ENCODE measurements at places on chromosomes 1 and 21.

- no peak for DNase-seq
Measured at GRCh38 chr1:192771341-192771740, 37.5 kb upstream of the RGS2 start.

DNA sequence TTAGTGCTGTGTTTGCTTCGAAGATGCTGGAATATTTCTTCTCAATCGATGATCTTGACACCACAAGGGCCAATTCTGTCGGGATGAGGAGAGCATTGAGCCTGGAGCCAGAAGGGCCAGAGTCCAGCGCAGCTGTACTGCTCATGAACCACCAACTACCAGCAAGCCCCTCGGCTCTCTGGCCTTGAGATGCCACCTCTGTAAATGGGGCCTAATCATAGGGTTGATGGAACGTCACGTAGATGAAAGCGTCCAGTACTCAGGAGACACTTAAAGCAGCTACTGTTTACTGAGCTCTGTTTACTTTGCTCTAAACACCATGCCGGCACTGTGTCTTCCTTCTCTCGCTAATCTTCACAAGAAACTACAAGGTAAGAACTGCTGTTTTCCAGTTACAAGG is 26.3 kb downstream of the CCDC185 start:
- no peak for DNase-seq

DNA sequence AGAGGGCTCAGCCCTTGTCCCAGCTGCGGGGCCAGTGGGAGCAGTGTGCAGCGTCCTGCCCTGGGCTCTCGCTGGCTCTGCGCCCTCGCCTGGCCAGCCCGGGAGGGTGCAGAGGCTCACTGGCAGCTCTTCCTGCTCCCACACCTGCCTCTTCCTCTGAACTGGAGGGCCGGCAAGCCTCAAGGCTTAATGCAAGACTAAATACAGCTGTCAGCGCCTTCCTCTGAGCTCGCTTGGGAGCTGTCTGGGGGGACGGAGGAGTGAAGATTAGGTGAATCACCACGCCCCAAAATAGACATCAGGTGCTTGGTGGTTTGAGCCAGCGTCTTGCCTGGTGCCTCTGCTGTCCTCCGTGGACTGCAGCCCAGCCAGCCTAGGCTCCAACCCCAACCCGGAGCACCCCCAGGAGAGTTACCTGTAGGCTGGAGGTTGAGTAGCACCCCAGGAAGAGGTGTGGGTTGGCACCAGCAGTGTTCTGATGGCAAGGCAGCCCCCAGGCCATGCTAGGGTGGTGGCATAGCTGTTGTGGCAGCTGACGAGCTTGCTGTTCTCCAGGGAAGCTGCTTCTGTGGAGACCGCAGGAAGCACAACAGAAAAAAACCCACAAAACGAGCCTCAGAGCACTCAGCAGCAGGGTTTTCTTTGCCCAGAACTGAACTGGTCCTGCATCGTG is 36.9 kb downstream of the UMODL1 start:
- no peak for DNase-seq

GRCh38 chr1:94056996-94057395 is 64.0 kb downstream of the ABCA4 start:
- no peak for DNase-seq

DNA sequence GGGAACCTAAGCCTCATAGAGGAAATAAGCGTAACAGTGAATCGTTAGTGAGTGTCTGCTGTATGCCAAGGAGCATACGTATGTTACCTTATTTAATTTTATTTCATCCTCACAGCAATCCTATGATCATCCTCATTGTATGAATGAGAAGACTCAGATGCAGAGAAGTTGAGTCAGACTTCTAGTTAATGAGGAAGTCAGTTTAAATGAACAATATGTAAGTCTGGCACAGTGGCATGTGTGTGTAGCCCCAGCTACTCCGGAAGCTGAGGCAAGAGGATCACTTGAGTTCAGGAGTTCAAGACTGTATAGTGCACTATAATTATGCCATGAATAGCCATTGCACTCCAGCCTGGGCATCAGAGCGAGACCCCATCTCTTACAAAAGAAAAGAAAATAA is 148.0 kb downstream of the ZZZ3 start:
- DNase-seq, result no peak

- DNase-seq, result no peak
Measured at GRCh38 chr1:176795929-176796328, 333.0 kb downstream of the PAPPA2 start.

GRCh38 chr1:209454340-209454994 is 129.0 kb upstream of the CAMK1G start:
- DNase-seq, result no peak

- DNase-seq, result no peak
Measured at GRCh38 chr1:77605246-77606026, 77.0 kb downstream of the ZZZ3 start.

DNA sequence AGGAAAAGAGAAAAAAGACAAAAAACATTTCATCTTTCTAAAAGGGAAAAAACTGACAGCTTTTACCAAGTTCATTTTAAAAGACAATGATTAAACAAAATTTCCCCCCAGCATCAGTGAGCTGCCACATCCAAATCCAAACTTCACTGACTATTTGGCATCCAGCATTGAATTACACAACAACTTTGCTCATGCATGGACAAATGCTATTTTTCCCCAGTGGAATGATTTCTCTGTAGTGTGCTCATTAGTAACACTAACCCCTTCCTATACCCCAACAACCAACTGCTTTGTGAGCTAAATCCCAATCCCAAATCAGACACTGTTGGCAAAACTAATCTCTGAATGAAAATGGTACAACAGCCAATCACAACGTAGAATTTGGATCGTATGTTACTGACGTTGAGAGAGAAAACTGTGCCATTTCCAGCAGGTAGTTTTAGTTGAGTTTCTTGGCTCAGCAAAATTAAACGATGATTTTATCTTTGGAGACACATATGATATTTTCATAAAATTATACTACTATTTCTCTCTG is 37.9 kb downstream of the PIK3R3 start:
- DNase-seq, result no peak

DNA sequence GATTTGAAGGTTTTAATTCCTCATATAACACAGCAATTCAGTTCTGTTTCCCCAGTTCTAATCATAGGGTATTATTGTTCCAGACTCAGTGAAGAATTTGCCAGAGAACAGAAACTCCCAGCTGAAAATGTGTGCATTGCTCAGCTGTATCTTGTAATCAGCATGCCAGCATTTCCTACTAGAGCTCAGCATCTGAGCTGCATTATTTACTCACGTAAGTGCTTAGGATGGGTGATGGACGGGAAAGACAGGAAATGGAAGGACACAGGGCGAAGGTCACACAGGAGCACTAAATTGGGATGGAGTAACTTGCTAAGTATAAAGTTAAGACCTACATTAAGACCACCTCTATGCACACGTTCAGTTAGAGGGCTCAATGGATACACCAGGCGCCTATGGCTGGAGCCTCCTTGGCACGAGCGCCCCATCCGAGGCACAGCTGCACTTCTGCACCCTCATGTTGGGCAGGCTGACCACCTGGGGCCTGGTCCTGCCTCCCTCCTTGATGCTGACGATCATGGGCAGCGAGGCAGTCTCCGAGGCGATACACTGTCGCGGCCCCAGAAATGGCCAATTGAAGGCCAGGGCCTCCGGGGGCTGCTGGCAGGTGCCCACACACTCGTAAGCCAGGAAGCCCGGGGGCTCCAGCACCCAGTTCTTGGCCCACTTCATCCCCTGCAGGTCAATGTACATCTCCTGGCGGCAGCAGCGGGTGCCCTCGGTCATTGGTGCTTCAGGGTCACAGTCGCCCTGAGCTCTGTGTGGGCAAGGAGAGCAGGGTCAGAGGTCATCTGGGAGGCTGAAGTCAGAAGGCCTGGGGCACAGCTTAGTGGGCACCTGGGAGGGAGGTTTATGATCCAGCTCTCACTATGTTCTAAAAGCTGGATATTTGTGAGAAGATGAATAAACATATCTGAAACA is 3.7 kb downstream of the LEFTY2 start:
- no peak for DNase-seq

- no peak for DNase-seq
Measured at GRCh38 chr1:211169353-211169752, 35.4 kb upstream of the KCNH1 start.

- DNase-seq, result no peak
Measured at GRCh38 chr1:107976836-107977235, 11.9 kb upstream of the VAV3 start.

DNA sequence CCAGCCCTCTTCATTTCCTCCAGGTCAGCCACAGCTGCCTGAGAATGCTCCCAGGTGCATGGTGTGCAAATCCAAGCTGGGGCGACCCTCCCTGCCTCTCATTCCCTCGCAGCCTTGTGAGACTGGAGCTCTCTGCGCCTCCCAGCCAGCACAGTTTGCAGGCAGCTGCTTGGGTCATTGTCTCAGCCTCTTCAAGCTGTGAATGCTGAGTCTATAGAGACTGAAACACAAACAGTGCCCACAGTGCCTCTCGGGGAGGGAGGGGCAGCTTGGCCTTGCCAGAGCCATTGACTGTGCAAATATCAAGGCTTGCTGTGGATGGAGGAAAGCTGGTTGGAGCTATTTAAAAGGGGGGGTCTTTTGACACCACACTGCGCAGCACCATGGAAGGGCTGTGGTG is 10.6 kb downstream of the PLXNA2 start:
- no peak for DNase-seq

DNA sequence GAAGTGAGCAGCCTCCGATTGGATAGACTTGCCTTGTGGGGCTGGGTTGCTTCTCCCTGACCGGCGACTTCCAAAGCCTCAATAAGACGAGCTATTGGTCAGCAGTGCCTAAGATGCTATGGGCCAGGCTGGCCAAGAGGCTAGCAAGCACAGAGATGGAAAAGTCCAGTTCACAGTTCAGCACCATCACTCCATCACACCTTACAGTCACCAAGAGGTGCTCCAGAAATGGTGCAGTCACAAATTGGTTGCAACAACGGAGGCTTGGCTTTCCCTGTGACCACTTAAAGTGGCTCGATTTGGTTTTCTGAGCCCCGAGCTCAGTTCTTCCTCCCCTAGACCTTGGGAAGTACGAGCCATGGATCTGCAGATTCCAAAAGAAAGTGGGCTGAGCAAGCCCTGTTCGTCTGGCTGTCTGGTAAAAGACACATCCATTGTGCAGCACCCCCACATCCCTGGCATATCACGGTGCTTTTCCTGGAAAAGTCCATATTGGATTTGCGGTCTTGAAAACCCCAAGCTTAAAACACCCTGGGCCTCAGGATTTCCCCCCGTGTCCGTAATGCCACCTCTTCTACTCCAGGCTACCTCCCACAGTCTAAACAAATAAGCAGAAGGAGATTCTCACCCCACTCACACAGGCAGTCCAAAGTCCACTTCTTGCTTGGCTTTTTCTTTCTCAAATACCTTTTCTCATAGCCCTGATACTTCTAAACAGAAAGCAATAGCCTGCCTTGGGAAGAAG is 1.3 kb downstream of the SLAMF1 start:
- no peak for DNase-seq

- DNase-seq, result no peak
Measured at GRCh38 chr1:7587108-7587772, 183.9 kb upstream of the VAMP3 start.

GRCh38 chr1:223654083-223654482 is 11.4 kb downstream of the CAPN8 start:
- DNase-seq, result no peak

GRCh38 chr1:108972951-108973350 is 9.7 kb upstream of the CLCC1 start:
- no peak for DNase-seq

DNA sequence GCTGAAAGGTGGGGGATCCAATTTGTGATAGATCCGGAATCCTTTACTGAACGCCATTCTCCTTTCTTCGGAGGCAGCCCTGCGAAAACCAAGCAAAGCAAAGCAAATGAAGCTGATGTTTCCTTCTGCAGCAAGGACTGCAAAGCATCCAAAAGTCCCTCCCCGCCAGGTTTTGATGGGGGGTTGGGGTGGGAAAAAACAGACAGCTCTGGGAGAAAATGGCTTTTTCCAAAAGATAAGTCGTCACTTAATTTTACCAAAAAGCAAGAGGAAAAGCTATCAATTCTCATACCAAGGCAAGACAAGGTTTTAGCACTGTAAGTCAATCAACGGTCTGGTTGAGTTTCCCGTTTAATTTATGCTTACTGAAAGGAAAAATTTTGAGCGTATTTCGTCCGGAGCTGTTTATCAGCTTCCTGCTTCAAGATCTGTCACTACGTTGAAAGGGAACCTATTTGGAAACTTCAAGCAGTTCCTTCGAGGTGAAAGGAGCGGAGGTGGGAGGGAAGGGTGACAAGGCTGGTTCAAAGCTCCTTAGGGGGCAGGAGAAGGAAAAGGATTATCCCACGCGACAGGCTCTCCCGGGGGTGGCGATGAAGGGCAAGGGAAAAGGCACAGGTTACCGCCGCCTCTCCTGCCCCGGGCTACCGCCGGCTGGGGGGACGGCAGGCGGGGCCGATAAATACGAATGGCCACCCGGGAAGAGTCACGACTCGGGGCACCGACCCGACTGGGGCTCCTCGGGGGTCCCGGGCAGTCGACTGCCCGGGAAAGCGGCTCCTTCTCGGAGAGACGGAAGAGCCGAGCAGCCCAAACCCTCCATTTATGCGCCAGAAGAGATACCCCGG is 750 bp downstream of the SYNJ1 start:
- no peak for DNase-seq

DNA sequence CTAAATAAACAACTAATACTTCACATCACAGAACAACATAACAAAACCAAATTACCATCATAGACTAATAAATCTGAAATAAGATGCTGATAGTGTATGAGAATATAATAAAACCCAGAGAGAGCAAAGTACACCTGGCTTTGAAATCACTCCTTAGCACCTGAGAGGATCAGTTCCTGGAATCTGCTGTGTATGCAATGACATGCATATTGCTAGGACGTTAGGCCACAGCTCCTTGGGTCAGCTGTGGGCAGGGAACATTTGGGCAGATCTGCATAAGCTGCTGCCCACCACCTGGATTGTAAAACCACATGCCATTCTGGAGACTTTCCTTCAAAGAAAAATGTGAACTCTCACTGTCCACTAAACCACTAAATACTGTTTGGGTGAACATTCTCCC is 81.1 kb downstream of the NR5A2 start:
- DNase-seq, result no peak

DNA sequence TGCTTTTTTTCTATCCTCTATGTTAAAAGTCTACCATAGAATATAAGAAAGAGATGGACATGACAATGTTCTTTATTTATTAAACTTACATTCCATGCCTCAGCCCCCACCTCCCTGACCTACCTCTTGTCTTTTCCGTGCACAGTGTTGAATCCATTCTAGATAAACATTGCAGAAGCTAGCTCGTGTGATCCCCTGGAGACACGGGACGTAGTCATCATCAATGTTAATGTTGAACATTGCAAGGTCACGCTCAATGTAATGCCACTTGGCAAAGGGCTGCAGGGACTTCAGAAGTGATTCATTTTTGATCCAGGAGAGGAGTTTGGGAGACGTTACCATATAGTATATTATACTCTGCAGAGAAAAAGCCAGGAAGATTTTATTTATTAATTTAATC is 66.4 kb downstream of the NTPCR start:
- DNase-seq, result no peak
